Activated CD4-positive, CD25-positive, alpha-beta regulatory T cell (primary cell): ENCODE measurements at places on chromosomes 16 and 17.

- DNase-seq = no peak
These were observed 26.2 kb downstream of the SLC39A11 start for GRCh38 chr17:73066148-73066884.

GRCh38 chr17:72743037-72743467 lies 349.4 kb downstream of the SLC39A11 start:
- no peak for DNase-seq

DNA sequence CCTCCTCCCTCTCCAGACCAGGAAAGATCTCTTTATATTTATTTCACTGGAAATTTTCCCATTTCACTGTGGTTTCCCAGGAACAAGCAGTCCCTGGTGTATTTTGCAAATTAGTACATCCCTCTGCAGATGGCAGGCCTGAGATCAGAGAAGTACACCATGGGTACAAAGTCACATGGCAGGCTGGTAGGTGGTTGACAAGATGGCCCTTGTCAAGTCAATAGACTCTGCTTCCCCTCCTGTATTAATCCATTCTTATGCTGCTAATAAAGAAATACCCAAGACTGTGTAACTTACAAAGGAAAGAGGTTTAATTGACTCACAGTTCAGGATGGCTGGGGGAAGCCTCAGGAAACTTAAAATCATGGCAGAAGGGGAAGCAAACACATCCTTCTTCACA lies 51.6 kb upstream of the KSR1 start:
- DNase-seq = no peak

- no peak for DNase-seq
These were observed 7.7 kb upstream of the ITGAE start for GRCh38 chr17:3808701-3809100.

GRCh38 chr16:65743558-65743957 lies 621.7 kb upstream of the CDH11 start:
- DNase-seq = no peak

GRCh38 chr17:65551267-65552040 lies 10.0 kb downstream of the AXIN2 start:
- DNase-seq = no peak

- DNase-seq = no peak
These were observed 7.4 kb upstream of the SLC13A2 start for GRCh38 chr17:28466001-28466400.

DNA sequence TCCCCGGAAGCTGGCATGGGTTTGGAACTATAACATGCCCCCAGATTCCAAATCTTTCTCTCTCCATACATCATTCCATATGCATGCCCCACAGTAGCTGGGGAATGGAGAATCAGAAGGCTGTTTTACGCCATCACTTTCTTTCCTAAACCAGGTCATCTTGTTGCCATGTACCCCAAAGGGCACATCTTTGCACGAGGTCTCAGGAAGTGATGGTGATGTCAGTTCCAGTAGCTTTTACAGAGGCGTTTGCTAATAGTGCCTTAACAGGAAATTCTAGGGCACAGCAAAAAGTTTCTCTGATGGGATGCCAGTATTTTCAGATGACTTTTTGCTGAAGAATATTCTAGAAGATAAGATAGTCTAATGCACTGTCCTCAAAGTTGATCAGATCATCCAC lies 241.5 kb downstream of the MAF start:
- no peak for DNase-seq

DNA sequence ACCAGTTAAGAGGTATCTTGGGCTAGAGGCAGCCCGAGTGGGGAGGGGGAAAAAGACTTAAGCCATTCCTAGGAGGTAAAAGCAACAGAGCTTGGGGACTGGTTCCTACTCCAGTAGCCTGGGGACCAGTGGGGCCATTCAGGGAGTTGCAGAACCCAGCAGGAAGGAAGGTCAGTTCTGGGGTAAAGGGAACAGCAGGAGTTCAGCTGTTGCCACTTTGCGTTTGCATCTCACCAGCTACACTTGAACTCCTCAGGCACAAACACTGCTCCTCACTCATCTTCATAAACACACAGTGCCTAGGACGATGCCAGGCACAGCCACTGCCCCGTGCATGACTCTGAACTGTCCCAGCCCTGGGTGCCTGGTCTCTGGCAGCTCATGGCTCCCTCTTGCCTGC lies 4.0 kb downstream of the HAP1 start:
- DNase-seq = no peak

- no peak for DNase-seq
These were observed 30.2 kb downstream of the XPO6 start for GRCh38 chr16:28181515-28181914.

DNA sequence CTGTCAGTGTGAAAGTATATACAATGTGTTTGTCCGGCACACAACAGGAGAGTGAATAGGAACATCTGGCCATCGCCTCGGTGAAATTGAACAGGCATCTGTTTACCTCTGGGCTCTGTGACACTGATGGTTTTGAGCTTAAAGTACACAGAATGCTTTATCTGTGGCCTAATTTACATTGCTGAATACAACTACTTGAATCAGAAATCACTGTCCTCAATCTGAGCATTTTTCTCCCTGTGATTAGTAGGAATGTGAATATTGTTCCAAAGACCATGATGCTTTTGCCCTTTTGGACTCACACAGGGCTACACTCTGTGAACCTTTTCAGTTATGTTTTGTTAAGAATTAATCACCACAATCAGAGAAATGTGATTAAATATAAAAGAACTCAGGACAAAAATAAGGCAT lies 323.0 kb upstream of the TBX2 start:
- DNase-seq = no peak

DNA sequence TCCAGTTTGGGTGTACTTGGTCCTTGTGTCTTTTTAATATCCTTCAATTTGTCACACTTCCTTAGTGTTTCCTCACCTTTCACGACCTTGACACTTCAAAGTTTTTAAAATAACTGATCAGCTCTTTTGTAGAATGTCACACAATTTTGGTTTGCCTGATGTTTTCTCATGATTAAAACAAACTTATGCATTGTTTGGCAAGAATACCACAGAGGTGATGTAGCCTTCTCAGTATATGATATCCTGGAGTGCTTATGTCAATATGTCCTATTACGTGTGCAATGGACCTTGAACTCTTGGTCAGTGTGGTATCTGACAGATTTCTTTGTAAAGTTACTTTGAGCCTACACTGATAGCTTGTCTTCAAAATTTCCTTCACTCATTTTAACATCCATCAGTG lies 297.4 kb downstream of the CNTNAP4 start:
- DNase-seq = no peak
